ENCODE measurements at places on chromosomes 4 and X.

DNA sequence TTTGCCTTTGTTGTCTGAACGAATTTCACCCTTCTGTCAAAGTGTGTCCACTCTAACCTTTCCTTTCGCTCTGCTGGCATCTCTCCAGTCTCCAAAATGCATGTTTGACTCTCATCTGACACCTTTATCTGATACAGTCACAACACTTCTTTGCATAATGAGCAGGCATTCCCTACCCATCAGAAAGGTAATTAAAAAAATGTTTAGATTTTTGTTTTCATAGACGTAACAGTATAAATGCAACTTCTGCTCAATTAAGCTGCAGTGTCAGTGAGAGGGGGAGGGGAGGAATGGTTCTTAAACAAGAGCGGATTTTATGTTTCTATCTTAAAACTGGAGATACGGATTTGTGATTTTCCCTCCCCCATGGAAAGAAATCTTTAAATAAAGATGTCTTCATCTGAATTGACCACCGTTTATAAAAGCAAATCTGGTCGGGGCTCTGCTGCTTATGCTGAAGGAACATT is 70.2 kb downstream of the CXXC4 start:
- DNase-seq: no peak

GRCh38 chrX:1164322-1165288 is 47.8 kb downstream of the CRLF2 start:
- peak; percentile 41 for DNase-seq

- no peak for DNase-seq
Measured at GRCh38 chrX:153628129-153628528, 18.9 kb upstream of the DUSP9 start.

DNA sequence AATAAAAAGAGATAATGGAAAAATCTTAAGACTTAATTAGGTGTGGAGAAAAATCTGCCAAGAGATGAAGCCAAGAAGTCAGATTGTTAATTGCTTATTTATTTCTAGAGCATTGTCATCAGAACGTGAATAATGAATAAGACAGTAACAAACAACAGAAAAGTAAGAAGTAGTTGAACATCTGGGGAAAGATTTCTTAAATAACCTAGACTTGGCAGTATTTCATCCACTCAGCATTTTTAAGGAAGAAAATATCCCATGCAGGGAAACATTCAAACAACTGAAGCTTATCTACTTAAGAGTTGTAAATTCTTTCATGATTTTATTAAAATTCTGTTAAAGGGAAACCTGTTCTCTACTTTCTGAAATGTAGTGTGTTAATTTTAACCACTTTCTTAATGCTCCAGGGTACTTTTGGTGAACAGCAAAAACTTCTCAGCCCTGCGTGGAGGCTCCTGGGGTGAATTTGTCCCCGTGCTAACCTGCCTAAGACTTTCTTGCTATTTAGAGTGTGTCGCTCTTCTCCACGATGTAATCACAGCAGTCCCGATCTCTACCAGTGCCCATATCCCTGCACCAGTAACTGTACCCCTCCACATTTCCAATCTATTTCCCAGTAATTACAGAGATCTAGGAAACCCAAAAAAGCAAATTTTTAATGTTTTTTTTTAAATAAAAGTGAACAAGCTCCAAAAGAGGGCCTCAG is 124.6 kb downstream of the CORIN start:
- no peak for DNase-seq

DNA sequence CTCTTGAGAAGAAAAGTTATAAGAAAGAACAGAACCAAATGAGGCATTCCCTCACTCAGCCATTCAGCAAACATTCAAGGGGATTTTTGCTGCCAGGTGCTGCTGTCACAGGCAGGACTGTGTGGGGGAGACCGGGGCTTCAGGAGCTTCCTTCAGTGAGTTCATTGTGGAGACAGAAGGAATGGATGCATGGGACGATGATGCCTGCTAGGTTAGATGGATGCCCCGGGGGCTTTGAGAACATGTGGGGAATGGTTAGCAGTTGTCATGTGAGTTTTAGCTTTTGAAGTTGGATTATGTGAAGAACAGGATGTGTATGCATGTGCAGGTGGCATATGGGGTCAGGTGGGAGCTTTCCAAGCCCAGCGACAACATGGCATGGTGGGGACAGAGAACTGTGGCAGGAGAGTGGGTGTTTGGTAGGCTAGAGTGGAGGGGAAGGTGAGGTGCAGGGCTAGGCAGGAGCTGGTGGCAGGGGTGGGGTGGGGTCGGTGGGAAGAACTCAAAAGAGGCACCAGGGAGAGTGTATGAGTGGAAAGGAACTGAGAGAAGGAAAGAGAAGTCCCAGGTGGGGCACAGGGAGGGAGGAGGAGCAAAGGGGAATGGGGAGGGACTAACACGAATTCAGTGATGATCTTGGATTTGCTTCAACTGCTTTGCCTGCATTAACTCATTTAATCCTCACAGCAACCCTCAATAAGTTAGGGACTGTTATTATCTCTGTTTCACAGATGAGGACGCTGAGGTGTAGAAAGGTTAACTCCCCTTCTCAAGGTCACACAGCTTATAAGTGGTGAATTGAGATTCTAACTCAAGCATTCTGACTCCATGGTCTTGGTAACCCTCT is 8.4 kb downstream of the DCUN1D4 start:
- DNase-seq: no peak

GRCh38 chrX:30153881-30154260 is 61.5 kb upstream of the MAGEB2 start:
- no peak for DNase-seq

DNA sequence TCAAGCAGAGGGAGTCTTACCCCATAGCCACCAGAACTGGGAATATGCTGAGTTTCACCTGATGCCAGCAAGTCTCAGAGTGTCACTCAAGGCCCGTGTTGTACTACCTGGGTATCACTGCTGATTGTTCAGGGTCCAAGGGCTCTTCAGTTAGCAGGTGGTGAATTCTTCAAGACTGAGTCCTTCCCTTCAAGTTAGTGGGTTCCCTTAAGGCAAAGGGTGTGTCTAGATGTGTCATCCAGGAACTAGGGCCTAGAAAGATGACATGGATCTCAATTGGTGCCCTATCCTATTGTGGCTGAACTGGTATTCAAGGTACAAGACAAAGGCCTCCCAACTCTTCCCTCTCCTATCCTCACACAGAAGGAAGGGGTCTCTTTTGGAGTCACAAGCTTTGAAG is 159.9 kb upstream of the DIPK2B start:
- DNase-seq: no peak

GRCh38 chr4:181613200-181613599 is 630.0 kb upstream of the TENM3 start:
- DNase-seq: no peak

DNA sequence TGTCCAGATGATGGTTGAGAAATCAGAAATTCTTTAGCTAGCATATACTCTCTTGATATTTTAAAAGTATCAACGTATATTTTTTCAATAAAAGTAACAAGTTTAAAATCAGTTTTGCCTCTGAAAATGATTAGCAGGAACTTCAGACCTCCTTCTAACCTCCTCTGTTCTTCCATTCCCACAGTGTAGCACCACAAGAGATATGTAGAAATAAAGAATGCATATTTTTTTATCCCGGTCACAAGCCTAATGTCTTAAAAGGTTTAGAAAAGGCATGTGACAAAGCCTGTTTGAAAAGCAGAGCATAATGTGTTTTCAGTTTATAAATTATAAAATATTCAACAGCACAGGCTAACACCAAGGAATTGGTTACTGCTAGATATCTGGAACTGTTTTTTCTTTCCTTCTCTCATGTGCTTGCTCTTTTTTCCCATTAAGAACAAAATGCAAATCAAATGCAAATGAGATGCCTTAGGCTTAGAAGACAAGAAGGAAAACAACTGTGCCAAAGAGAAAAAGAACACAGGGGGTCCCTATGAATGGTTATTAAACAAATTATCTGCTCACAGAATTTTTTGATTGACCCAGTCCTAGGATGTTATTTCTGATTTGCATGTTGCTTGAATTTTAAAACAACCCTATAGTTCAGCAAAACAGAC is 351.7 kb upstream of the FAM241A start:
- DNase-seq: no peak

DNA sequence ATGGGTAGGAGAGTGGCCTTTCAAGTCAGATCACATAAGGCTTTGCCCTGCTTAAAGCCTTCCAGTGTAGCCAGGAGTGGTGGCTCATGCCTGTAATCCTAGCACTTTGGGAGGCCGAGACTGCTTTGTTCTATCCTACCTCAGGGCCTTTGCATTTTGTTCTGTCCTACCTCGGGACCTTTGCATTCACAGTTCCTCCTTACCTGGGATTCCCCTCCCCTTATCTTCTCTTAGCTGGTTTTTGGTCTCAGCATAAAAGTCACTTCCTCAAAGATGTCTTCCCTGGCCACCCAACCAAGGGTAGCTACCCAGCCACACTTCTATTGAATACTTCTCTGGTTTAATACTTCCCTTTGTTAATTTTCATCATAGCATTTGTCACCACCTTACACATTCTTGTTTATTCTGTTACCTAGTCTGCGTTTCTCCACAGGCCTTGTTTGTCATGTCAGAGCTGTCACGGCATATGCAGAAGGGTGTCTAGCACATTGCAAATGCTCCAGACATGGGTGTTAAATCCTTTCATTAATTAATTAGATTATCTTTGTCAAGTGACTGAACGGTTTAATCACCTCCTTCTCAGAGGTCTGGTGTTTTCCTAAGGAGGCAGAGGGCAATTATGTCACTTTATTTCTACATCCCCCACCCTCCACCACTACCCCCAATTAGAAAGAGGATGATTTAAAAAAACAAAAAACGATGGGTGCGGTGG is 11.3 kb upstream of the SETD7 start:
- DNase-seq: no peak

All from activated T-cell treated with anti-CD3 and anti-CD28 coated beads, Interleukin-2, amount 50 U/mL, for 24 hours (primary cell).